ENCODE measurements at places on chromosomes 6 and 20. TPM values are rescaled to one million over a fixed set of nuclear protein-coding genes. Genes with fewer than 3 reads are reported as not detected.
A peak's percentile ranks its signal among the peaks of the same experiment; 100 is the strongest.

GRCh38 chr6:24734166-24734565, 15.2 kb upstream of the C6orf62 start:
- no peak for DNase-seq

DNA sequence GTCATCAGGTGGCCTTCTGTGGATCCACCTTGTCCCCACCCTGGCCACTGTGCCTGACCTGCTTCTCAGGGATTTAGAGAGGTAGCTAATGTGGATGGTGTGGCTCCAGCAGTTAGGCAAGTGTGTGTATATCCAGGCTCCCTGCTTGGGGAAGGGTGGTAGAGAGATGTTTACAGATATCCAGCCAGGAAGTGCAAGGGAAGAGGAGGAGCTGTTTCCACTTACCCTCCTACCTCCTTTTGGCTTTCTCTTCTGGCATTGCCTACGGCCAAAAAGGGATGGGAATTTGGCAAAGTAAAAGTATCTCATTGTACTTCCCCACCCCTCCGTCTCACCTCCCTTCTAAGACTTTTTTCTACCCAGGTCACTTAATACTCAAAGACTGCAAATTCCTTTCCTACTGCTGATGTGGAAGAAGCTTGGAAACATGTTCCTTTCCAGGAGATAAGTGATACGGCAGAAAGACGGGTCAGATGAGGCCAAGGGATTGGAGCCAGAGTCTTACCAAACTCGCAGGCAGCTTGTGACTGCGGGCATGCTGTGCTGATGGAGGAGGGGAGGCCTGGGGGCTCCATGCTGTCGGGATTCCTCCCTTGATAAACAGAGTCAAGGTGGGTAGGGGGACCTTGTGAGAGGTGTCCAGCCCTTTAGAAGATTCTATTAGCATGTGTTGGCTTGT, 253.4 kb downstream of the PRL start:
- DNase-seq, result no peak

DNA sequence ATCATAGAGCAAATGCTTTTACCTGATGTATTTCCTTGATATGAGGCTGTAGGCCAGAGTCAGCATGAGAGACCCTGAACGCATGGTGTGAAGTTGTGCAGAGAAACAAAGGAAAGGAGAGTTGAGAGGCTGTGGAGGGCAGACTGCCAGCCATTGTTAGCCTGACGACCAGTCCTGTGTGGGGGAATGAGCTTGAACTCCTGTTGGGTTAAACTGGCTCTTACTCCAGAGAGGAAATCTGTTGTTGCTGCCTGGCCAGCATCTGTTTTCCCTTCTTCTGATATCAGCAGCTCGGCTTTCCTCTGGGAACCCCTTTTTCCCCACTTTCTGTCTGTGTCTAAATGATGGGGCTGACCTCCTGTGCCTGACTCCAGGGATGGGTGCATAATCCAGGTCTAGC, 158.2 kb upstream of the ZFP64 start:
- DNase-seq, result no peak

DNA sequence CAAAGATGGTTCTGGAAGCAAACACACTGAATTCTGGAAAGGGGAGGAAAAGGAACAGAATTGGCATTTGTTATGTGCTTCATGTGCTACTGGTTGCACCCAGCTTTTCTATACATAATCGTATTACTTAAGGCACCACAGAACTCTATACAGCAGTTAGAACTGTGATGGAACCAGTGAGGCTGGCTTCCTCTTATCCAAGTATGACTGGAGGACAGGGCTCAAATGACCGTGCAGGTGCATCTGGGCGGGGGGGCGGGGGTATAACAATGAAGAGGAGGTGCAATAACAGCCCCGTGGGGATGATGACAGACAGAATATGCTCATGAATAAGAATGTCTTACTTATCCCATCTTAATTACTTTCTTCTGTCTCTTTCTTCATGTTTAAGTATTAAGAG, 144.2 kb downstream of the BTBD9 start:
- DNase-seq, result no peak

GRCh38 chr6:56839533-56840183, 115.2 kb upstream of the BEND6 start:
- no peak for DNase-seq

GRCh38 chr6:57127763-57128162, 37.8 kb downstream of the ZNF451 start:
- no peak for DNase-seq

GRCh38 chr6:125201961-125202729, 48.6 kb downstream of the TPD52L1 start:
- DNase-seq, result peak; percentile 73

DNA sequence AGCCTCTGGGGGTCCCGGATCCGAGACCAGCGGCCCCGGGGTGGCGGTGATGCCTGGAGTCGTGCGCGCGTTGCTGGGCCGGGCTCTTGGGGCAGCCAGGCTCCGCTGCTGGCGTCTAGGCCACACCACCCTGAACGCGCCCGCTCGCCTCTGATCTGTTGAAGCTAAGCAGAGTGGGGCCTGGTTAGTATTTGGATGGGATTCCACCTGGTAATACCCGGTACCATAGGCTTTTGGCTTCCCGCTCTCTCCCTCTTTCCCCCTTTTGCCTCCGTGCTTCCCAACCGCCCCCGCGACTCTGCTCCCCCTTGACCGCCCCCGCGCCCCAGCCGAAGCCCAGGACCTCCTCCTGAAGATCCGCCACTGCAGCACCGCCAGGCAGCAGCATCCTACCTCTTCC, 1383.5 kb upstream of the DEFB115 start:
- peak; percentile 29 for DNase-seq

DNA sequence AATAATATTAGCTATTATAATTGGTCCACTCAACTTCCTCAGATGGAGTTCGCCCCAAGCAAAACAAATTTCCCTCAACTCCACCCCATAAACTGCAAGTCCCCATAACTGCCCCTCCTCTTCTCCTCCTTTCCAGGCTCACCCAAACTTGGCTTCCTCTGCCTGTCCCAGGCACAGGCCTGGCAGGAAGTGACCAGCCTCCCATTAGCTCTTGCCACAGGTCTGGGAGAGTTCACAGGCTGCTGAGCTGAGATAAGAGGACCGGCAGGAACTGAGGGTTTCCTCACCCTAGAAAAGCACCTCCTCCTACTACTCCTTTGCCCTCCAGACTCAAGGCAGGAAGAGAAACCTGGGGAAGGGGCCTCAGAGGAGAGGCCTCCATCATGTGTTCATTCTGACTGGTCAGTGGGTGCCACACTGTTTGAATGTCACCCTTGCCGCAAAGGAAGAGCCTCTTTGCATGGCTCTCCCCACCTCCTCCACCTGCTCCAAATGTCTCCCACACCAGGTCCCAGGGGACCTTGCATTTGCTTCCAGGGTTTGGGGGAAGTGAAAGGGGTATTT, 24.5 kb upstream of the SMIM29 start:
- DNase-seq, result no peak

DNA sequence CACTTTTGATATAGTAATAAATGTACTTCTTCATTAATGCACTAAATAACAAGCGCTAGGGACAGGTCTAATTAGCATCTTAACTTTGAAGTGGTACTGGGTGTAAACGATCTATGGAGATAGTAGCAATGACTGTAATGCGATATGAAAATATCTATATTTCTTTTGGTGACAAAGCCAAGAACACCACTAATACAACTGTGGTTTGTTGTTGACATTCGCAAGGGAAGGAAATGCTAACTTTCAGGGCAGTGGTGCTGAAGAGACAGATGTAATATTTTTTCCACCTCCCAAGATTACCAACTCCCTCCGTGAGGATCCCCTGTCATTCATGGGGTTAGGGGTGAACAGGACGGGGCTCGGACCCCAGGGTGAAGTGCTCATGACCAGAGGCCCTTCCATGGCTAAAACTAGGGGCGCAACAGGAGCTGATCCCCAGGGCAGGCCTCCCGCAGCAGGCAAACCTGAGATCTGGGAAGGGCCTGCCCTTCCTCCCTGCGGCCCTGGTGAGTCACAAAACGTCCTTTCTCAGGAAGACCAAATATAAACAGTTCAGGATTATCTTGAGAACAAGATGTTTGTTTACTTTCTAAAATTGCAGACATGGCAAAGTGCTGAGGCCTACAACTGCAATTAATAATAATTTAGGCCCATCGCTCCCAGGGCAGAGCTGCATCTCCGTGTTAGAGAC, 65.0 kb upstream of the TOX2 start:
- DNase-seq, result no peak

DNA sequence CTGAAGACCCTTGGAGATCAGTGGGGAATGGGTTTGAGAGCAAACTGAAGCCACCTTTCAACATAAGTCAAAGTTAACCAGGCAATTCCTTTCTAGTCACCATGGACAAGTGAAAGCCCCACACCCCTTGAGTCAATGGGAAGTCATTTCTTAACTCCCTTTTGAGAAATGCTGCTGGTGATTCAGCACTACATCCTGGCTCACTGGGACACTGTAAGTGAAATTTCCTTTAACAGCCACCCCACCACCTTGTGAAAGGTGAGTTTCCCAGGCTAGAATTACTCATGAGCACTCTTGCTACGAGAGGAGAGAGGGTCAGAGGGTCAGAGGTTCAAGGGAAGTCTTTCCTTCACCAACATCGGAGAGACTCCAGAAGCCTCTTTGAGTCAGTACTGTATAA, 93.3 kb upstream of the MARCKS start:
- DNase-seq, result no peak

GRCh38 chr6:3232017-3232945, 4.8 kb upstream of the TUBB2B start:
- no peak for DNase-seq

Gene ZNF217
- total RNA-seq, result 43.8 TPM

Gene NEU1
- total RNA-seq, result 52.2 TPM

Gene IYD
- total RNA-seq, result 16.7 TPM

Gene KIF25
- not detected for total RNA-seq
